ENCODE measurements at places on chromosomes 4 and X.

DNA sequence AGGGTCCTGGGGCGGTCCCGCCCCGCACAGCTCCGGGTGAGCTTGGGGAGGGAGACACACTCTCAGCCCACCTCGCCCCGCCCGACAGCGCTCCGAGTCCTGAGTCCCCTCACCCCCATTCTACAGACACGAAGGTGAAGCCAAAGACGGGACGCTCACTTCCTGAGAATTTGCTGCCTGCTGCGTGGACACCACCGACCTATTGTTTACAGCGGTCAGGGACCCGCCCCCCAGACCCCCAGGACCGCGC is 796 bp upstream of the ZNF141 start:
- DNase-seq, result no peak

- no peak for DNase-seq
These were observed 500 bp downstream of the GAR1 start for GRCh38 chr4:109816082-109816442.

DNA sequence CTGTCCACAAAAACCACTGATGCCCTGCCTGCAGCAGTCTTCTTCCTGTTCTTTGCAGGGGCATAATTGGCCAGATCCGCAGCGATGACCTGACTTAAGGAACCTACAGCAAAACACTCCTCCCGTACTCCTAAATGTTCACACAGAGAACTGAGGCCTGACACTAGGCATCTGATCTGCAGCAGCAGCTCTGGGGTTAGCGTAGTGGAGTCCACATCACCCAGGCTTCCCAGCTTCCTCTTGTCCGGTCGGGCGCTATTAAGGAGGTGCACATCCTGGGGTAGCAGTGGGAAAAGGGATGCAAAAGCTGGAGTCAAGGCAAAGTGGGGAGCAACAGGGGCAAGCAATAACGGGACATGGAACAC is 758 bp downstream of the SCFD2 start:
- no peak for DNase-seq

DNA sequence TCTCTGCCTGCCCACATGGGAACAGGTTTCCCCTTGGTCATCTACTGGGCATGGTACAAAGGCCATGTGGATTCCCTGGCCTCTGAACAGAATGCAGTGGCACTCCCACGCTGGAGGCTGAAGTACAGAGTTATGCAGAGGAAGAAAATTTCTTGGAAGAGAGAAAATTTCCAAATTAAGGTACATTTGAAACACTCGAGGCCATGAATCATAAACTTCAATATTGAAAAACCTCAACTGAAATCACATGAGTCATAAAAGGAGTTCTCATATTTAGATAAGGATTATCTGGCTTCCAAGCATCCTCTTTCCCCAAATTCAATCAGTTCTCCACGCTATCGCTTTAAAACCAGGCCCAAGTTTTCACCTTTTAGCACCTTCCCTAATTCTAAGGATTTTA is 28.1 kb upstream of the TXK start:
- no peak for DNase-seq

All from retina (tissue), 1 donor.